ENCODE measurements at places on chromosomes 7 and 10.

DNA sequence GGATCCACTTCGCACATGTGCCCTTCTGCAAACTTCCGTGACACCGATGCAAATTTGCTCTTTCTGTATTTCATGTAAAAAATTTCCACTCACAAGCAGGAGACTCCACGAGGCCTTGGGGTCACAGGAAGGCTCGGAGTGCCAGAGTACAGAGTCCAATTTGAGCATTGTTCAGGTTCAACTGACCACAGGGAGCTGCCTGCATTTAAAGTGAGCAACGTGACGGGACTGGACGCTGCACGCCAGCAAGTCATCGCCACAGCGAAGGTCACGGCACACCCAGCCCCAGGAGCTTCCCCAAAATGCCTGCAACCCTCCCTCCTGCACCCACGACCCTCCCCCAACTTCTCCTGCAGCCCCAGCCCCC lies 41.5 kb upstream of the NKX6-2 start:
- no peak for DNase-seq

DNA sequence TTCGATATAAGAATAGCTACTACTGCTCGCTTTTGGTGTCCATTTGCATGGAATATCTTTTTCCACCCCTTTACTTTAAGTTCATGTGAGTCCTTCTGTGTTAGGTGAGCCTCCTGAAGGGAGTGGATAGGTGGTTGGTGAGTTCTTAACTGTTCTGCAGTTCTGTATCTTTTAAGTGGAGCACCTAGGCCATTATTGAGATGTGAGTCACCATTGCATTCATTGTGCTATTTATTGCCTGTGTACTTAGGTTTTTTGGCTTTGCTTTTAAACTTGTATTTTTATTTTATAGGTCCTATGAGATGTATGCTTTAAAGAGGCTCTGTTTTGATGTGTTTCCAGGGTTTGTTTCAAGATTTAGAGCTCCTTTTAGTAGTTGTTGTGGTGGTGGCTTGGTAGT lies 1430.8 kb downstream of the REEP3 start:
- no peak for DNase-seq

DNA sequence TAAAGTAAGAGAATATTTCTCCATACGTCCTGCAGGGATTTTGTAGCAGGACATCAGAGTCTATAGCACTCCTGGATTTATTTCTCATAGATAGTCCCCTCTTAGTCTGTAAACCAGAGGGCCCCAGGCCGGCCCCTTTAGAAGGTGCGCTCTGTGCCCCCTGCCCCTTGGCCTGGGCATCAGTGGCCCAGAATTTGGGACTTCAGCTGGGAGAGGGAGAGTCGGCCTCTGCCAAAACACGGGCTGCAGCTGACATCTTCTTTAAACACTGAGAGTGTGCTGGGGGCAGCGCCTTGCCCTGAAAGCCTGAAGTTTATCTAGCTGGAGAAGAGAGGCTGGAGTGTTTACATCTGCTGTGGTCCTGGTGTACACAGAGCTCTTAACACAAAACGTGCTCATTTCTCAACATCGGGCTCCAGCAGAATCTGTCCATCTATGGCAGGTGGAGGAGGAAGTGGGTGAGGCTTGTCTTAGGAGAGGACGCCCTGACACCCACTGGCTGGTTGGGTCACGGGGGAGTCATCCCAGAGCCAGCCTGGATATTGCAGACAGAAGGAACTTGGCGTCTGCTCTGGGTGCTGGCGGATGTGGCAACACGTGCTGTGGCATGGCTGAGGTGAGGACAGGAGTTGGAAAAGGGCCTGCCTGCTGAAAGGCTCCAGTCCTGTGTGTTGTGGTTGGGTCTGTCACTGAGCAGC lies 5.0 kb upstream of the TACR2 start:
- DNase-seq: no peak

GRCh38 chr7:151754142-151754590 lies 122.7 kb downstream of the PRKAG2 start:
- DNase-seq: no peak

- no peak for DNase-seq
These were observed 21.4 kb upstream of the ZNF273 start for GRCh38 chr7:64881461-64882287.

- no peak for DNase-seq
These were observed 25.9 kb downstream of the PDGFA start for GRCh38 chr7:493661-494251.

DNA sequence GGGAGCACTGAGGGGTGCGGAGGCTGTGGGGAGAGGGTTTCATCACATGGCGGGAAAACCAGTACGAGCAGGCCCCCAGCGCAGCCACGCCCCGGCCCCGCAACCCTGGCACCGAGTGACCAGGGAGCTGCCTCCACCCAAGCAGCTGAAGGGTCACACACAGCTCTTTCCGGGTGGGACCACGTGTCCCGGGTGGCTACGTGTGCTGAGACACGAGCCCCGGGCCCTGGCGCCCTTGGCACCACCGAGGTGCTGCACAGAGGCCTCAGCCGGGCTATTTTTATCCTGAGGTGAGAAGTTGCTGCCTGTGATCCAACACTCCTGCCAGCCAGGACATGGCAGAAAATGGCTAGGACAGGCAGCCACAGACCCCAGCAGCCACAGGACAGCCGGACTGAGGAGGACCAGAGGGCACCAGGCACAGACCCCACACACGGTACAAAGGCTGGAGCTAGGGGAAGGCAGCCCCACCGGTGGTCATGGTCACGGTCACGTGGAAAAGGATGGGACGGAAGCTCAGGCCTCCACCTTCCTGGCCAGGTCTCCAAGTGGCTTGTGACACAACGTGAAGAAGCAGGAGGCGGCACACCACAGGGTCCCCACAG lies 223.7 kb downstream of the MAD1L1 start:
- DNase-seq: no peak

DNA sequence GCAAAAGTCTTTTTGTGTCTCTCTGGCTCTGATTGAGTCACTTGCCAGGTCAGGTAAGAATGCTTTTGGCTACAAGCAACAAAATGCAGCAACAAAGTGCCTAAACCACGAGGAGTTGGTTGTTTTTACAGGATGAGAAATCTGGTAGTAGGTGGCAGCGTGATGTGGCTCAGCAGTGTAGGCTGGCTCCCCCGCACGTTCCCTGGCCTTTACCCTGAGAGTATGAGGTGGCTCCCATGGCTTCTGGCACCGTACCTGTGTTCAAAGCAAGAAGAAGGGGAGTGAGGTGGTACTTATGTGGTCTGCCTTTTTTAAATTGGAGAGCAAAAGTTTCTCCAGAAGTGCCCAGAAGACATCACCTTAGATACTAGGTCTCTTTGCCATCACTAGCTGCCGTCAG lies 11.7 kb downstream of the PRKRIP1 start:
- no peak for DNase-seq
